ENCODE measurements at places on chromosomes 1 and 21.

DNA sequence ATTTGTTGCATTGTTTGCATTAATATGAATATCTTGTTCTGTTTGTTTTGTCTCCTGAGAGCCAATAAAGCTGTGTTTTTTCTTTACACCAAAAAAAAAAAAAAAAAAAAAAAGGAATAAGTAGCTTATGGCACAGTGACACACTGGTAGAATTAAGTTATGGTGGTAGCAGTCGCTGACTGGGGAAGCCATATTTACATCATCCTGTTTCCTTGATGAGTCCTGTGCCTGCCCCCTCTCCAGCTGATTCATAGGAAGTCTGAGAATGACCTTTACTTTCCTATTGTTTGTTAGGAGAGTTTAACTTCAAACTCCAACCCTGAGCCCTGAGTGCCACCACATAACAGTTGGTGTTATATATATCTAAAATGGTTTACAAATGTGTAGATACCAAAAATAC is 62.2 kb downstream of the OBSCN start:
- no peak for DNase-seq

GRCh38 chr1:174414203-174414602 is 33.6 kb upstream of the GPR52 start:
- no peak for DNase-seq

DNA sequence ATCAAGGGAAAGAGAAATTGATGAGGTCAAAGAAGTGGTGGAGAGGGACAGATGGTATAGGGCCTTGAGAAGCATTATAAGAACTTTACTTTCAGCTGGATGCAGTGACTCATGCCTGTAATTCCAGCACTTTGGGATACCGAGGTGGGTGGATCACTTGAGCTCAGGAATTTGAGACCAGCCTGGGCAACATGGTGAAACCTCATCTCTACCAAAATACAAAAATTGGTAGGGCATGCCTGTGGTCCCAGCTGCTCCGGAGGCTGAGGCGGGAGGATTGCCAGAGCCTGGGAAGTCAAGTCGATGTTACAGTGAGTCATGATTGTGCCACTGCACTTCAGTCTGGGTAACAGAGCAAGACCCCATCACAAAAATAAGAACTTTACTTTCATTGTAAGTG is 5.7 kb downstream of the TMEM50A start:
- DNase-seq = no peak

DNA sequence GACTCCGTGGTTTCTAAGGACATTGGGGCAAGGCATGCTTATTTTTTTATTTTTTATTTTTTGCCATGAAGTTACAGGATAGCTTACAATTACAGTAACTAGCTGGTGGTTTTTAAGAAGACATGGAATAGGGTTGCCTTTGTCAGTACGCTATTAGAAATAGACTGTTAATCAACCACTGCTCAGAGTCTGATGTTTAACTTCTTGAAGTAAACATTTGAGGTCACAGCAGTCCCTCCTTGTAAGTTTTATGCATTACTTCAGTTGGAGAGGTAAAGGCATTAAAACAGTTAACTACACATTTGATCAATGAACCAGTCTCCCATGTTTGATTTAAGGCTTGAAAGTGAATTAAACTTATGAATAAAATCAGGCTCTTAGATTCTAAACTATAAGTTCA is 19.3 kb upstream of the SHCBP1L start:
- no peak for DNase-seq

- DNase-seq = no peak
Measured at GRCh38 chr1:58895082-58895481, 111.2 kb upstream of the JUN start.

DNA sequence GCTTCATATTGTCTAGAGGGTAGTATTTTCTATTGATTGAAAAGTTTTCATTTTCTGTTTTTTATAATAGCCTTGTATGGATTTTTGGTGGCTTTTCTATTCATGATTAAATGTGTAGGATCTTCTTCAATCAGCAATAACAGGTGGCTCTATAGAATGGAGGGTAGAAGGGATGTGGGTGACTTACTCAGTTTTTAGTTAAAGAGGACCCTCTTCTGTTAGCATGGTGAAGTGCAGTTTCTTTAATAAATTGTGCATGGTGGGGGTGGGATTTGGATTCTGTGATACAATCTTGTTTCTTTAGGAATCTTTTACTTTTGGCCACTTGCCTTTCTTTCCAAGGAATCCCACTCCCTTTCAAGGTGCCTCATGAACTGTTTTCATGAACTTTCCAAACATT is 64.7 kb downstream of the SLC35A3 start:
- DNase-seq = no peak

Data from CD4-positive, alpha-beta T cell treated with Interleukin-17A for 4 hours (primary cell).